Progenitor cell of endocrine pancreas (in vitro differentiated cells): ENCODE measurements at places on chromosomes 1 and 21. TPM values are rescaled to one million over a fixed set of nuclear protein-coding genes. Genes with fewer than 3 reads are reported as not detected.

YBEY gene
- 20.9 and 21.9 TPM in 2 replicates for total RNA-seq

PRRX1 gene
- 1.5 TPM in 2 replicates for total RNA-seq

NDUFV3 gene
- 31.2 and 34.1 TPM in 2 replicates for total RNA-seq

KRTAP19-3 gene
- not detected in 2 replicates for total RNA-seq

TRNP1 gene
- 48.8 and 49.3 TPM in 2 replicates for total RNA-seq

SPRR1A gene
- total RNA-seq: not detected in 2 replicates

LAMB3 gene
- total RNA-seq: 10.7 and 12.5 TPM in 2 replicates

CACNA1S gene
- total RNA-seq: 0.05 TPM in 1 of 2 replicates, not detected in the other

COL8A2 gene
- 0.10 and 0.18 TPM in 2 replicates for total RNA-seq

SLC1A7 gene
- not detected in 2 replicates for total RNA-seq

GJB3 gene
- 0.14 TPM in 1 of 2 replicates, not detected in the other for total RNA-seq
